ENCODE measurements at places on chromosomes 7 and 10.

DNA sequence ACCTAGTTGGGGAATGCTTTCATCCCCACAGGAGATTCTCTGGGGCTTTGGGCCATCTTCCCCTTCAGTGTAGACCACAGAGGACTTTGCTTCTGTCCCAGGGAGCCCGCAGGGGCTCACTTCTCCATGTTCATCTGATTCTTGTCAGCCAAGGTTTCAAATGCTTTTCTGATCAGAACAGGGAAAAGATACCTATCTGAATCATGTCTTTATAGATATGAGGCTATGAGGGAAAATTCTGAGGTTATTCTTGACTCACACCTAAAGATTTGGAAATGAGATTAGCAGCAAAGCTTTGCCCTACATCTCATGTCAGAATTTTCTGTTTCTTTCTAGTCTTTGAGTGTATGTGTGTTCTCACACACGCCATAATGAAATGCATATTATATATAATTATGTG, 53.3 kb downstream of the FIGNL1 start:
- DNase-seq, result no peak

GRCh38 chr10:87872828-87873227, 9.4 kb downstream of the PTEN start:
- no peak for DNase-seq

DNA sequence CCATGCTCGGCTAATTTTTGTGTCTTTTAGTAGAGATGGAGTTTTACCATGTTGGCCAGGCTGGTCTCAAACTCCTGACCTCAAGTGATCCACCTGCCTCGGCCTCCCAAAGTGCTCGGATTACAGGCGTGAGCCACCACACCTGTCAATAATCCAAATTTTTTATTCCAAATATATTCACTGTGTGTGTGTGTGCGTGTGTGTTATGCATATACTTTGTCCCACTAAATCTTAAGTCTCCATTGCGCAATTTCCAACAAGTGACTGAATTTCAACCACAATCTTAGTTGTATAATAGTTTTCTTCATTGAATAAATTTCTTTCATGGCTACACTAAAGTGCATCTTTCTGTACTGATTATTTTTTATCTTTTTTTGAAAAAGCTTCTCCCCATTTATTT, 2.7 kb downstream of the KRIT1 start:
- DNase-seq, result no peak

- DNase-seq, result no peak
Measured at GRCh38 chr10:100340948-100341847, 5.8 kb upstream of the SCD start.

GRCh38 chr7:139340808-139341057, 404 bp upstream of the FMC1 start:
- no peak for DNase-seq

DNA sequence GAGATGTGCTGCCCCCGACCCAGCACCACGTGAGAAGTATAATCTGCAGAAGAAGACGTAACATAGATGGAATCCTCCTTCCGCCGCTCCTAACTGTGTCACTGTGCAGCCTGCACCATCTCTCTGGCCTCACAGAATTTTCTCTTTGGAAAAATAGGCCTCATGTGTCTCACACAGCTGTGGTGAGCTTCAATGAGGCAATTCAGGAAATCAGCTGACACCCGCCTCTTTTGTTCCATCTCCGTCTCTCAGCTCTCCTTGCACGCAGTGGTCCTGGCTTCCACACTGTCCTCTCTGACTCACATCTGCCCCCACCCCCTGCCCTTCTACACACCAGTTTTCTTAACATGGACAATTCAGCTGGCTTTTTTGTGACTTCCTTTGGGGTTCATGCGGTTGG, 7.2 kb downstream of the C10orf90 start:
- no peak for DNase-seq

DNA sequence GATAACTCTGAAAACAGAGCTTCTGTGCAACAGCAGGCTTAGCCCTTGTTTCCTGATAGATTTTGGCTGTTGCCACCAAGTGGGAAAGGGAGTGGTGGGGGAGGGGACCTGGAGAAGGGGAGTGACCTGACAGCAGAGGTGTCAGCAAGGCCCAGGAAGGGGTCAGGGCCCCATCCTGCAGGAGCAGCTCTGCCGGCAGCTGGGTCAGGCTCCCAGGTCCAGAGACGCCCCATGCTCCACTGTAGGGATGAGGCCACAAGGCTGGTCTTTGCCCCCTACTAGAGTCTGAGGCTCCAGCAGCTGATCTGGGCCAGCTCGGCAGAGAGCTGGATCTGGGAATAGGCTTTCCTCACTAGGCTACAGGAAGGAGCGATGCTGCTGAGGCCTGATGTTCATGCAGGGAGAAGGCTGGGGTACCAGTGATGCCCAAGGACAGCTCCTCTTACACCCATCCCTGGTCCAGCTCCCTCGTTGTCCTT, 44.0 kb upstream of the ZMIZ1 start:
- DNase-seq, result no peak

DNA sequence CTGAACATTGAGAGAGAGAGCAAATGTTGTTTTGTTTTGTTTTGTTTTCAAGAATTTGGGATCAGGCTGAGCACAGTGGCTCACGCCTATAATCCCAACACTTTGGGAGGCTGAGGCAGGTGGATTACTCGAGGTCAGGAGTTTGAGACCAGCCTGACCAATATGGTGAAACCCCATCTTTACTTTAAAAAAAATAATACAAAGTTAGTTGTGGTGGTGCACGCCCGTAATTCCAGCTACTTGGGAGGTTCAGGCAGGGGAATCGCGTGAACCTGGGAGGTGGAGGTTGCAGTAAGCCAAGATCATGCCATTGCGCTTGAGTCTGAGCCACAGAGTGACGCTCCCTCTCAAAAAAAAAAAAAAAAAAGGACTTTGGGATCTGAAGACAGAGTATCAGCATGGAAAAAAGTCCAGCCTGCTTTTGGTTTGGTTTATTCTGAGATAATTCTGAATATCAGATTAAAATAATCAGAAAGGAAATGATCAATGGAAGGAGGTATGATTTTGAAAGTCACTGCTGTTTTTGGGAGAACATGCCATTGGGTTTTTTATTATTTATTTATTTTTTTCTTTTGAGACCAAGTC, 1.9 kb upstream of the ITIH2 start:
- DNase-seq, result no peak

DNA sequence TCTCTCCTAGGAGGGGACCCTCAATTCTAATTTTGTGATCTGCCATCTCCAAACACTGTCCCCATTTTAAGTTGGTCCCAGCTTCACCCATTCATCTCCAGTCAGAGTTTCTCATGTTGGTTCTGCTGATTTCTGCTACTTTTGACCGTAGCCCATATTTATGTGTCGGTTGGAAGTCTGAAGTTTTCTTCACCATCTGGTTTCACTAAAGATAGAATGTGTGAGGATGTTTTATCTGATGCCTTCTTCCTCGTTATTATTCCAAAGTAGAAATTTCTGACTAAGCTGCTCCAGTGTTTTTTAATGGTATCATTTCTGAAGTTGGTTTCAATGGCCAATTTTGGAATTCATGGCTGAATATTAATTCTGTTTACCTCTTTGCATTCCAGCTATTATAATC, 21.3 kb upstream of the IFIT2 start:
- DNase-seq, result no peak

- no peak for DNase-seq
Measured at GRCh38 chr10:72904806-72905205, 11.3 kb downstream of the OIT3 start.

DNA sequence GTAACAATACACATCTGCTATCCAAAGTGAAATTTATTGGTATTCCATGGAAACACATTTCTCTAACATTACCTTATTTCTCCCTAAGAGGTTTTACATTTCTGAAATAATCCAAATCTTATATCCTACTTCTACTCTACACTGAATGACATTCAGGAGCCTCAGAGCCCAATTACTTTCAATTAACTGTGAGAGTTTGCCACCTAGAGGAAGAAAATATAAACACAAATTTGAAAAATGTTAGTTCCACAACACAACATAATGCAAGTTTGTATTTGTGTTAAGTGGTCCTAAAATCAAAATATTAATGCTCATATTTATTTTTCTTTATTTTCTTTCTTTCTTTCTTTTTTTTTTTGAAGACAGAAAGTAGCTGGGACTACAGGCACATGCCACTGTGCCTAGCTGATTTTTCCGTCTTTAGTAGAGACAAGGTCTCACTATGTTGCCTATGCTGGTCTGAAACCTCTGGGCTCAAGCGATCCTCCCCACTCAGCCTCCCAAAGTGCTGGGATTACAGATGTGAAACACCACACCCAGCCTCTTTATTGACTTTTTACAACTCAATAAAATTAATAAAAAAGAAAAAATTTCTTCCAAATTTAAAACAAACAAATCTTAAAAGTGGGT, 46.0 kb downstream of the ATAD1 start:
- no peak for DNase-seq

DNA sequence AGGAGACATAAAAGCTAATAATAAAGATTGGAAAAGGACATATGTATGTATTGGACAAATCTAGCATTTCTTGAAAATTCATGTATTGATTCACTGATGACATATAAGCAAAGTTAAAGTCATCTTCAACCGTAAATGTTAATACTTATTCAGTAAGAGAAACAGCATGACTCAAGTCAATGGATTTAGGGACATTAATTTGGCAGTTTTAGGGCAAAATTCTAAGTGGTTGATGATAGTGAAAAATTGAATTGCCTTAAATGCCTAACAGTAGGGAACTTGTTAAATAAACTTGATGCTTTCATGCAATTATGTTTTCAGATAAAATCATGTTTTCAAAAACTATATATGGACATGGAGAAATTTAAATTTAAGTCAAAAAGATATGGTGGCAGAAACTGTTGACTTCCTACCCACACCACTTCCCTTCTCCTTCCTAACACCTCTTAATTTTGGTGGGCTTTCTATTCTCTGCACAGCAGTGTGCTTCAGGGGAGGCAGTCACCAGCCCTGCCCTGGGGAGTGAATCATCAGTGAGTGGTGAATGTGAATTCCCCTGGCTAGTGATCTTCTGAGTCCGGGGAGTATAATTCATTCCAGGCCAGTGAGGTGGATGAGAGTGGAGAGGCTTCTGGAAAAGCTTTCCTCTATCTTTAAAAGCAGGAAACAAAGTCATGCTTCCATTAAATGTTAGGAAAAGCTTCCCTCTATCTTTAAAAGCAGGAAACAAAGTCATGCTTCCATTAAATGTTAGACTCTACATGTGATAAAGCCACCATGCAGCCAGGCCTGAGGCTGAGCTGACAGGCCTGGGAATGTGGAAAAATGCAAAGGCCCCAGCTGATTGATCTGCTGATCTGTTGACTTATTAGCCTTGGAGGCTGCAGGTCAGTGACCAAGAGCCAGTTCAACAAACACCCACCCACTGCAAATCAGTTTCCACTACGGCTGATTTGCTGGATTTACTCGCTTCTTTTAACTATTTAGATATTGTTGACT, 25.2 kb upstream of the ITGB1 start:
- DNase-seq, result no peak

GRCh38 chr10:324593-324992, 189.3 kb downstream of the ZMYND11 start:
- no peak for DNase-seq

DNA sequence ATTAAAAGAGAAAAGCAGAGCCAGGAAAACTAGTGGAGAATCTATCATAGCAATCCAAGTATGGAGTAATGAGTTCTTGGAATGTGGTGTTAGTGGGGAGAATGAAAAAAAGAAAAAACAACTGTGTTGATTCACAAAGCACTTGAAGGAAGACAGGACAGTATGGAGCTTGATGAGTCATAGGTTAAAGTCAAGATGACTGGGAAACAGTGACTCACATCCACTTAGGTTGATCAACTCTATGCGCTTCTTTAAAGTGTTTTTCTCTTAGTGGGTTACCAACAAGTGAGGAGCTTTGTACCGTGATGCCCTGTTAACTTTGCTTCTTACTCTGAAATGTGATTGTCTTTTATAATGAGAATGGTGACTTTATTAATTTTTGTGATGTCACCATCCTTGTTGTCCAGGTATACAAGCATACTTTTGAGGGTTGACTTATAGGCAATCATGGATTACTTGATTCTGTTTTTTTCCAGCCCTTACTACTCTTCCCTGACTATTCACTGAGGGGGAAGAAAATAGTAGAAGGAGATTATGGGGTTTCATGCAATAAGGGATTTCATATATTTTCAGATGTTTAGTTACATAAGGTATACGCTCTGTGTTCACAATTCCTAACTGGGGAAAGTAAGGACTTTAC, 32.1 kb upstream of the MDFIC start:
- no peak for DNase-seq

- DNase-seq, result no peak
Measured at GRCh38 chr10:17234431-17234945, 6.4 kb downstream of the VIM start.

DNA sequence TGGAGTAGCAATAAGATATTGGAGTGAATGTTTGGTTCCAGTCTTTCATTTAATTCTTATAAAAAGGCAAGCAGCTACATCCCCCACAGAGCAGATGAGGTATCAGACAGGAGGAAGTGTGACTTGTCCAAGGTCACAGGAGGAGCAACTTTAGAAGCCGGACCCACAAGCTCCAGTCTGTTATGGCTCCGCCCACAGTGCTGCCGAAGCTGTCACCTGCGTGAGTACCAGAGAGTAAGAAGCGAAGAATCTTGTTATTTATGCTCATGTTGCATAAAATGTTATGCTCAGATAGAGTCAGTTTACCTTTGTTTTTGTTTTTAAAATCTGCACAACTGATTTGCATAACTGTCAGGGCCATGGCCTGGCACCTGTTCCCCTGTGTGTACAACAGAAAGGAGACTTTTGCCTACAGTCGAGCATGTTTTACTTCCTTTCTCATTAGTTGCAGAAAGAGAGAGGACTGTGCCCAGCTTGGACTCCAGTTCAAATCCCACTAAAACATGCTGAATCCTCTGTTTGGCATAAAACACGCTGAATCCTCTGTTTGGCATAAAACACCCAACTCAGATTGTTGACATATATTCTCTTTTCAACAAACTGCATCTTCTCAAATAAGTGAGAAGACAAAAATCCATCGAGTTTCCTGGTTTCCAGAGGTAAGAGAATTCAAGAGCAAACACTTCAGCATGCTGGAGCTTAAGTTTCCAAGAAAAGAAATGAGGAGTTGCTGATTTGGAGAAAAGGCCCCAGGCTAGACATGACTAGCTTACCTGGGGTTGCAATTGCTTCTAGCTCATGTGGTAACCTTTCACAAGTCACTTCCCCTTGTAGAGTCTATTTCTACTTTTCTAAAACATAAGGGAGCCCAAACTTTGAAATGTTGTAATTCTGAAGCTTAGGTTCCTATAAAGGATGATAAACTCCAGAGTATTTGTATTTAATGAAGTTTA, 409.8 kb upstream of the ZMIZ1 start:
- DNase-seq, result no peak

- DNase-seq, result no peak
Measured at GRCh38 chr10:21146436-21146789, 249.3 kb upstream of the NEBL start.

GRCh38 chr10:1114315-1114714, 58.1 kb downstream of the WDR37 start:
- no peak for DNase-seq
